ENCODE measurements at places on chromosomes 6 and 20.

GRCh38 chr20:6715401-6715941 lies 52.0 kb upstream of the BMP2 start:
- no peak for DNase-seq

DNA sequence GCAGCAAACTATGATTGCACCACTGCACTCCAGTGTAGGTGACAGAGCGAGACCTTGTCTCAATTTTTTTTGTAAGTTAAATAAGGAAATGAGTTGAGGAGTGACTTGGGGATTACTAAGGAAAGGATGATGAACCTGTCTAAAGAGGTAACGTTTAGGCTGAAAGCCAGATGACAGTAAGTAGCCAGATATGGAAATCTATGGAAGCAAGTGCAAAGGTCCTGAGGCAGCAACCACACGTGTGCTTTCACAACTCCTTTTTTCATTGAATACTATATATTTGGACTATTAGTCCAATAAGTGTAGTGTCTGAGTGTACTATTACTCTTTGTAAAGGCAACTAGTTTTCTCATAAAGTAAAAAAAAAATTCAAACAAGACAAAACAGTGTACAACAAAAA lies 147.4 kb downstream of the CD24 start:
- DNase-seq, result no peak

- DNase-seq, result no peak
Measured at GRCh38 chr6:99645986-99646385, 39.4 kb downstream of the PRDM13 start.

GRCh38 chr20:4782378-4782772 lies 60.7 kb downstream of the PRND start:
- DNase-seq, result no peak

GRCh38 chr20:17969884-17970409 lies 1.1 kb downstream of the MGME1 start:
- DNase-seq, result no peak

- no peak for DNase-seq
Measured at GRCh38 chr6:52909131-52909530, 367 bp downstream of the GSTA3 start.

DNA sequence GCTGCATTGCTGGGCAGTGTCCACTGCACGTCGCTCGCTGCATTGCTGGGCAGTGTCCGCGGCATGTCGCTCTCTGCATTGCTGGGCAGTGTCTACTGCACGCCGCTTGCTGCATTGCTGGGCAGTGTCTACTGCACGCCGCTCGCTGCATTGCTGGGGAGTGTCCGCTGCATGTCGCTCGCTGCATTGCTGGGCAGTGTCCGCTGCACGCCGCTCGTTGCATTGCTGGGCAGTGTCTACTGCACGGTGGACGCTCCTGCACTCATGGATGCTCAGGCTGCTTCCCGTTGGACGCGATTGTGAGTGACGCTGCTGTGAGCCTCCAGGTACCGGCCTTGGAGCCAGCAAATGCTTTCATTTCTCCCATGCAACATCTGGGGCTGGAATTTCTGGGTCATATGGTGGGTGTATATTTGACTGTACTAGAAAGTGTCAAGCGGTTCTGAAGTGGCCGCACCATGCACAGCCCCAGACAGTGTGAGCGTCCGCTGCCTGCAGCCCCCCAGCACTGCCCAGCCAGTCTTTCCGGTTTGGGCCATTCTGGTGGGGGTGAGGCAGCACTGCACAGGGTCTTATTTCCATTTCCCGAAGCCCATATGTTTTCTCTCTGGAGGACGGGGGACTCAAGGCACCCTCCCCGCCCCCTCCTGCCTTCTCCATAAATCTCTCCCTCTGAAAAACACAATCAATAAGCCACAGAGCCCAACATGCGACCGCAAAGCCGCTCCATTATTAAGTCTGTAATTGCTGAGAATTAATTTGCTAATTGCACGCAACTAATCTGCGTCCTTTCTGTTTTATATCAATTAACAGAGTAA lies 97.4 kb downstream of the YTHDF1 start:
- no peak for DNase-seq

GRCh38 chr20:40991181-40991889 lies 37.3 kb upstream of the TOP1 start:
- DNase-seq, result no peak

DNA sequence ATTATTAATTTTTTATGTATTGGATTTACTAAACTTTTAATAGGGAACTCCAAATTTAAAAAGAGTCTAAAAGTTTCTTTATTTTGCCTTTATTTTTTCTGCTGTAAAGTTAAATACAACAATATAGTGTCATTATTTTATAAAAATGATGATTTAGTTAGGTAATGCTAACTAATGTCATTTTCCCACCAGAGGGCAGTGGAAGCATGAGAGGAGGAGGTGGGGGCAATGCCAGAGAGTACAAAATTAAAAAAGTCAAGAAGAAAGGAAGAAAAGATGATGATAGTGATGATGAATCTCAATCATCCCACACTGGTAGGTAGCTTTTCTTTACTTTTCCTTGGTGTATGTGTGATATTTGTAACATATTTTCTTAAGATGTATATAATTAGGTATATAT lies 20.2 kb upstream of the FHL5 start:
- DNase-seq, result no peak

- DNase-seq, result no peak
Measured at GRCh38 chr20:36686944-36687343, 40.9 kb upstream of the SLA2 start.

DNA sequence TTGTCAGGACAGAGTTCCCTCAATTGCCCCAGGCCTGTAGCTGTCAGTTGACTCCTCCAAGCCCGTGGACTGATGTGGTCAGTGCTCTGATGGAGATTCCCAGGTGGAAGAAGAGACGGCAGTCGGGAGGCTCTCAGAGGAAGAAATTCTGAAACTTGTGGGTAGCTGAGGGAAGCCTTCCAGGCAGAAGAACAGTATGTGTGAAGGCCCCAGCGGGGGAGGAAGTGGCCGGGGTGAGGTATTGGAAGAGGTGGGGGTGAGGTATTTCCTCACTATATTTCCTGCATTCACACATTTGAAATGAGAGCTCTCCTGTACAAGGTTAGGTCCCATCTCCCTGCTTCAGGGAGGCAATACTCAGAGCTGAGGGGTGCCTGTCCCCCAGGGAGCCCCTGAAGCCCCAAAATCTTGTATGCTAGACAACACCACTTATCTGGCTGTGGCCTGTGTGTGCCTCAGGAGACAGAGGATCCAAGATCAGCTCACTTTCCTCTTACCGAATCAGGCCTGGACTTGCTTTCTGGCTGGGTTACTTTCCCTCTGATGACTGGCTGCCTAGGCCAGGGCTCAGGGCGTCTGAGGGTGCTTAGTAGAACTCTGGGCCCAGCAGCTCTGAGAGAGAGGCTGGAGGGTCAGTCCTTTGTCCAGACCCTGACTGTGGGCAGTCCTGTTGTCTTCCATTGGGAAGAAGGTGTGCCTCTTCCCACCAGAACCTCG lies 49.3 kb upstream of the MYL9 start:
- no peak for DNase-seq

DNA sequence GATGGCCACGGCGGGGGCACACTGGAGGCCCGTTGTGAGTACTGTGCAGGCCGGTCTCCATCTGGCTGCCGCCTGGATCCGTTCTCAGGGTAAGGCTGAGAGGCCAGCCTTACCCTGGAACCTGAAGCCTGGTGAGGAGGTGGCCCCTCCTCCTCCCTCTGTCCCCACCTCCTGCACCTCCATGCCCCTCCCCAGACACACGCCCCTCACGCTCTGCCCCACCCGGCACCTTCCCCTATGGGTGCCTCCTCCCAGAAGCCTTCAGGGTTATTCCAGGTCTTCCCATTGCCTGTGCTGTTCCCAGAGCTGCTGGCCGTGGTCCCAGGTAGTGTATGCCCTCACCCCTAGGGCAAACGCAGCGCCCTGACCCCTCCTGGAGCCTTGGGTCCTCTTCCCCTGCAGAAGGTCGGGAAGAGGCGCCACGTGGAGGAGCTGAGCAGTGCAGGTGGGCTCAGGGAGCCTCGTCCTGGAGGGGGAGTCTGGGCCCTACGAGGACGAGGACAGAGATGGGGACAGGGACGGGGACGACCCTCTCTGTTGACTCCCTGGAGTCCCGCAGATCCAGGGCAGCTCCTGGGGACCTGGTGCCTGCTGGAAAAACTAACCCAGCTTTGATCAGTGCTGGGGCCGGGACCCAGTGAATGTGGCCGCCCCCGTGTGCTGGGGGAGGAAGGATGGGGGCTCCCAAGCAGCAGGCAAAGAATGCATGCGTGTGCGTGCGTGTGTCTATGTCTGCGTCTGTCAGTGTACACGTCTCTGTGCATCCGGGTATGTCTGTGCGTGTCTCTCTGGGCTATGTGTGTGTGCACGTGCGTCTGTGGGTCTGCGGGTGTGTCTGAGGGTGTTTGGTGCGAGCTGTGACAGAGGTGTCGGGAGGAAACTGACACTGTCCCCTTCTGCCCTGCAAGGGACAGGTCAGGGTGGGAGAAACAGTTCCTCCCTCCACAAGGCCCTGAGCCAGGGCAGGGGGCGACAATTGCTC lies 8.2 kb upstream of the HRH3 start:
- no peak for DNase-seq

DNA sequence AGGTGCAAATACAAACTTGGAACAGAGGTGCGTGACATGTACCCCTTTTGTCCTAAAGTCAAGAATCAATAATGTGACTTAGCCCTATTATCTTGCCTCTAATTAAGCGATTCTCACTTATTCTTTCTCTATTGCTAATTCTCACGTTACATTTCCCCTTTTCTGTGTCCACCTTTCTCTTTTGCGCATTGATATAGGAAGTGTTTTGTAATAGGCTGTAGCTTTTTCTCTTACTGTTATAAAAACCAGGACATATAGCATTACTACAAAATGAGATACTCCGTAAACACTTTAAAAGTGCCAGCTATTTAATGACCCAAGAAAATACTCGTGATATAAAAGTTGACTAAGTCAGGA lies 669 bp upstream of the TMEM30A start:
- DNase-seq, result no peak

DNA sequence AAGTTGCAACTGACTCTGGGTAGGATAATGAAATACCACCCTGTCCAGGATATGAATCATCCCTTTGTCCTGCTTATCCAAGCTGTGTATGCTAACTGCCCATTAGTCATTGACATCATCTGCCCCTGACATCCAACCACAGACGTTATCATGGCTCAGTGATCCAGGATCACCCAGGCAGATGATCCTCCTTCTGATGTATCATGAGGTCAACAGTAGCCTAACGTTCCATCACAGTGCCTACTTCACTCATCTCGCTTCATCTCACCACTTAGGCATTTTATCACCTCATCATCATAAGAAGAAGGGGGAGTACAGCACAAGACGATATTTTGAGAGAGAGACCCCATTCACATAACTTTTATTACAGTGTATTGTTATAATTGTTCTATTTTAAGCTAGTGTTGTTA lies 13.4 kb upstream of the BTN3A2 start:
- no peak for DNase-seq

DNA sequence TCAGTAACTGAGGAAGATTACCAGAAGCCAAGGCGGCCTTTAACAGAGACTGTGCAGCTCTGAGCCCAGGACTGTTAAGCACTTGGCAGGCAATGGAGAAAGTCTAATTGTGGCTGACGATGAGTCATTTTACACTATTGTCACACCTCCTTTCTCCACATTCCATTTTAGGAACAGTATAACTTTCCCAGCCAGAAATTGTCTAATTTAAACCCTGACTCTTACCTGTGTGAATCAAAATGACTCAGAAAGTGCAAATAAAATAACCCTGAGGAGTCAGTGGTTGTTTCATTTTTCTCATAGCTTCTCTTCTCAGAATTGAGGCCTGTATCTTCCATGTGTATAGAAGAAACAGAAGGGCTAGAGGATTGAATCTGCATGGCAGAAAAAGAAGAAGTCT lies 40.0 kb upstream of the OPN5 start:
- DNase-seq, result no peak

- no peak for DNase-seq
Measured at GRCh38 chr6:62174548-62174947, 111.5 kb downstream of the KHDRBS2 start.

- DNase-seq, result no peak
Measured at GRCh38 chr6:89330910-89331309, 15.8 kb upstream of the GABRR2 start.

- DNase-seq, result no peak
Measured at GRCh38 chr20:46946181-46946624, 51.6 kb downstream of the EYA2 start.

GRCh38 chr6:163708466-163708865 lies 293.9 kb downstream of the QKI start:
- no peak for DNase-seq

GRCh38 chr20:20549267-20549612 lies 163.2 kb downstream of the RALGAPA2 start:
- DNase-seq, result no peak

DNA sequence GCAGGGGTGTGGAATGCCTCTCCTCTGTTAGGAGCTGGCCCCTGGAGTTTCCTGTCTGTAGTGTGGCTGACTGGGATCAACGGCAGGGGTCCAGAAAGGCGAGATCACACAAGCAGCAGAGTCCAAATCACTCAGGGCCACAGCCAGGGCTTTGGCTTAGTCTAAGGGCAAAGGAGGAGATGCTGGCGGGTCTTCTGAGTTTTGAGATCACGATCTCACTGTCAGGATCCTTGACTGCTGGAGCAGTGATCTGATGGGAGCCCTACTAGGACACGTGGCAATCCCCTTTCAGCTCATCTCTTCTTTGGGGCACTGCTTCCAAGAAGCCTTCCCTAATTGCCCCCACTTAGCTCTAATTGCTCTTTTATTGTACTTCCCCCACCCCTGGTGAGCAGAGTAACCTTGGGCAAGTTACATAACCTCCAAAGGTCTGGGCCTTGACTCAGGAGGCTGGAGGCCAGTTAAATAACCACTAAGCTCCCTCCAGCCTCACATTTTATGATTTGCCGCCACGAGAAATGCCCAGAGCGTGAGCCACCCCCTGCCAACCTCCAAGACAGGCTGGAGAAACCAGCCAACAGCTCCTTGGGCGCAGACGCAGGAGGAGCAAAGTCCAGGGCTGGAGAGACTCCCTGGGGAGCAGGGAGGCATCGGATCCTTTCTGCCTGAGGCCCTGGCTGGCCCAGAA lies 12.0 kb downstream of the KCNK5 start:
- DNase-seq, result no peak

DNA sequence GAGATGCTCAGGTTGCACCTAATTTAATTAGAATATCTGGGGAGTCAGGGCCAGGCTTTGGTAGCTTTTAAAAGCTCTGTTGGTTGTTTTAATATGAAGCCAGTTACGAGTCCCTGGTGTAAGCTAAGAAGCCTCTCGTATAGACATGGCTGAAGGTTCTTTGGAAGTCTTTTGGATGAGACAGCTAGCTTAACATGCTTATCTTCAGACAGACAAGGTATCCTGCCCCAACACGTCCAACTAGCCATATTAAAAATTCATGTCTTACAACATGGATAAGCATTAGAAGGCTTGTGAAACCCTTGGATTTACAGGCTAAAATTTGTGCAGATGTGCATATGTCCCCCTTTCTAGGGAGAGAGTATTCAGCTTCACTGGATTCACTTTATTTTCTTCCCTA lies 105.7 kb upstream of the KCNK16 start:
- no peak for DNase-seq

- no peak for DNase-seq
Measured at GRCh38 chr6:28134716-28135115, 7.0 kb upstream of the ZKSCAN8 start.

DNA sequence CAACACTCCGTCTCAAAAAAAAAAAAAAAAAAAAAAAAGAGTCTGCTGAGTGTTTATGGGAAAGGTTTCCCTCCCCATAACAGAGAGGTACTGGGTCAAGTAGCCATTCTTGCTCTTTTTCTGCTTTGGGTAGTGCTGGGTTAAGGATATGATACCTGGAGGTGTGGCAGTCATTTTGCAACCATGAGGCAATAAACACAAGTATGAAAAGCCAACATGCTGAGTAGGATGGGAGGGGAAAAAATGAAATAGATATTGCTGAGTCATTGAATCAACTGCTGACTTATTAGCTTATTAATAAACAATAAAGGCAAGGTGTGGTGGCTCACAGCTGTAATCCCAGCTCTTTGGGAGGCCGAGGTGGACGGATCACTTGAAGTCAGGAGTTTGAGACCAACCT lies 2.3 kb upstream of the TOMM34 start:
- DNase-seq, result no peak
